Uterus (tissue), 4 donors: ENCODE measurements at places on chromosomes 11 and 22. TPM values are rescaled to one million over a fixed set of nuclear protein-coding genes. Genes with fewer than 3 reads are reported as not detected.

DNA sequence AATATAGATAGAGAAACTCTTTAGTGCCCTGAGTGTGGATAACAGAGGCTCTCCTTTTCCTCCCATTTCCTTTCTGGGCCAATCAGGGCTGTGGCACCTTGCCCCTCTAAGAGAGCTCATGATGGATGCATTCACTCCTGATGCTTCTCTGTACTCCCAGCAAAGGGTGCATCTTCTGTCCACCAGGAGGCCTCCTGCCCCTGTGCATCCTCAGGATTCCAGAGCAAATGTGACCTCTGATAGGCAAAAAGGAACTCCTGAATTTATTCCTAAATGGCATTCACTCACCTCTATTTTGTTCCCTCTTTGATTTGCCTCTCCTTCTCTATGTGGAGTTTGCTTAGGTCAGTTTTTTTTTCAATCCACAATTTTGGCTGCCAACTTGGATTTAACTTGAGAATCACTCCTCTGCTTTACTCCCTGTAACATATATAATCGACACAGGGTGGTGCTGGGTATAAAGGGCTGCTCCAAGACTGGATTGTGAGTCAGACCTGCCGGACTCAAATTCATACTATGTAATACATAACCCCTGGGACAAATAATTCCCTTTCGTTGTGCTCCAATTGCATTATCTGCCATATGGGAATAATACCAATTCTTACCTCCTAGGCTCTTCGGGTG, 1.1 kb upstream of the MRGPRX4 start:
- no peak for DNase-seq

- no peak for DNase-seq
Observed at GRCh38 chr11:24661331-24661730, 164.5 kb downstream of the LUZP2 start.

DNA sequence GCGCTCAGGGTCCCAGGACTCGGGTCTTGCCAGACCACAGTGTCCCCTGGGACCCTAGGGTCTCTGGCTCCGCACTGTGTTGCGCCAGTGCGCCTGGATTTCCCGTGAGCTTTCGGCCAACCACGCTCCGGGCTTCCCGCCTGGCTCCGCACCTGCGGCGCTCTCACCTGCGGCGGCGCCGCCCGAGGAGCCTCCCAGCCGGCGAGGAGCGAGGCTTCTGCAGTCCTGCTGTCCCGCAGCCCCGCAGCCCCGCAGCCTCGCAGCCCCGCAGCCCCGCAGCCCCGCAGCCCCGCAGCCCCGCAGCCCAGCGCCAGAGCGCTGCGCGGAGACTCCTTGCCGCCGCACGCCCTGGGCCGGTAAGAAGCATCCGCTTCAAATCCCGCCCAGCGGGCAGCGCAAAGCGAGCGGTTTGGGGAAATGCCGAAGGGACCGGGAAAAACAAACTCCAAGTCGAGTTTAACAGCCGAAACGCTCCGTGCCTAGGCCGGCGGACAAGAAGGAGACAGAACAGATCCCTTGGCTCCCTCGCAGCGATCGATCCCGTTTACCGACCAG, 939 bp downstream of the ALX4 start:
- no peak for DNase-seq

DNA sequence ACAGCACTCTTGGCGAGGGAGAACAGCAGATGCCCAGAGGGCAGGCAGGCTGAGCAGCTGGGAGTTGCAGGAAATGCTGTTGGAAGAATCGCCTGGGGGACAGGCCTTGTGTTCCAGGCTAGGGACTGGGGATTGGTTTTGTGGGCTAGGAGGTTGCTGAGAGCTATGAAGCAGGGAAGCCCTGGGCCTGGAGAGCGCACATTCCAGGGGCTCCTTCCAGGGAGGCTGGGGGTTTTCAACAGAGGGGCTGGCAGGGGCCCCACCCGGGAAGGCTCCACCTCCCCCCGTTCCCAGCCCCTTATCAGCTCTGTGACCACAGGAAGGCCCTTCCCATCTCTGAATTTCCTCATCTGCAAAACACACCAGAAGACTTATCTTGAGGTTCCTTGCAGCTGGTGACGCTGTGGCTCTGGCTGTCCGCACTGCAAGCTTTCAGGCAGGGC, 21.7 kb downstream of the WNT11 start:
- DNase-seq = no peak

DNA sequence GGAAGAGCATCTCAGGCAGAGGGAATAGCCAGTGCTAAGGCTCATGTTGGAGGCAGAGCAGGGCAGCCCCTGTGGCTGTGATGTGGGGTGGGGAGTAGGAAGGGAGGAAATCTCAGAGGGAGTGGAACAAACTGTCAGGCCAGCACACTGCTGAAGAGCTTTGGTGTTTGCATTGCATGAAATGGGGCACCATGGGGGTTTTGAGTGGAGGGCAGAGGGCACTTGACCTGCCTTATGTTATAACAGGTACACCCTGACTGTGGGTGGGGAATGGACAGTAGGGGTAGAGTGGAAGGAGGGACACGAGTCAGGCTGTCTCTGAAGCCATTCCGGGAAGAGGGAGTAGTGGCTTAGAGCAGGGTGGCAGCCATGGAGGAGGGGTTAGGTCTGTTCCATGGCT, 24.0 kb downstream of the PRDM11 start:
- DNase-seq = no peak

- no peak for DNase-seq
Observed at GRCh38 chr11:102712137-102712536, 6.6 kb upstream of the MMP27 start.

GRCh38 chr11:120931057-120931779, 92.7 kb upstream of the TBCEL start:
- no peak for DNase-seq

- no peak for DNase-seq
Observed at GRCh38 chr11:11992257-11993212, 15.9 kb downstream of the DKK3 start.

DNA sequence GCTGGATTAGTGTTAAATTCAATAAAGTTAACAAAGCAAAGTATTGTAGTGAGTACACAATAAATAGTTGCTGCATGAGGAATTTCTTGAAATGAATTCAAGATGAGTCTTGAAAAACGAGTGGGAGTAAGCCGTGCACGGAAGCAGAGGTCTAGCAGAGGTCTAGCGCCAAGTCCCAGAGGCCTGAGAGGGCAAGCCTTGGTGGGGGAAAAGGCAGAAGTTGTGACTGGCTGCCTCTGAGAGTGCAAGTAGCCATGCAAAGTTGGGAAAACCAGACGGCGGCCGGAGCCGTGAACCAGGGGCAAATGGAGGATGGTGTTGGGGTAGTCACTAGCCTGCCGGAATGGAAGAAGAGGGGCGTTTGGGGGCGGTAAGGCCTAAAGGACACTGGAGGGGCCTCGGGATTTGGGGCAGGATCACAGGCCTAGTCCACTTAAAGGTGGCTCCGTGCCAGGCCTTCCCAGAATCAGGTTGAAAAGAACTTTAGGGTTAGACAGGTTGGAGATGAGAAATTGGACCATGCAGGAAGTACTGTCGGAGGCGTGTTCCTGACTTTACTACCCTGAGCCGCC, 379 bp upstream of the SLC3A2 start:
- DNase-seq = peak; percentile 76

- no peak for DNase-seq
Observed at GRCh38 chr11:112972399-112973145, 11.4 kb downstream of the NCAM1 start.

DNA sequence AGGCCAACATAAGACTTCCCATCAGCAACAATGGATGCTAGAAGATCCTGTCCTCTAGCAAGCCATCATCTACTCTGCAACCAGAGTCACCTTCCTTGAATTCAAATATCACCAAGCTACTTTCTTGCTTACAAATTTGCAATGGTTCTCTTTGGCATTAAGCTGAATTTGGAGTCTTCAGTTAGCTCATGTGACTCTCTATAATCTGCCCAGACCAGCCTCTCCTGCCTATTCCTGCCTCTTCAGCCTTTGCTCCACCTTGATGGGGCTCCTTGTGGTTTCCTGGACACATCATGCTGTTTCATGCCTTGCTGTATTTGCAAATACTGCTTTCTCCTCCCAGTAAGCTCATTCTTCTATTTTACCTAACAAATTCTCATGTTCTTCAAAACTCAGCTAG, 82.3 kb downstream of the RASSF10 start:
- DNase-seq = no peak

DNA sequence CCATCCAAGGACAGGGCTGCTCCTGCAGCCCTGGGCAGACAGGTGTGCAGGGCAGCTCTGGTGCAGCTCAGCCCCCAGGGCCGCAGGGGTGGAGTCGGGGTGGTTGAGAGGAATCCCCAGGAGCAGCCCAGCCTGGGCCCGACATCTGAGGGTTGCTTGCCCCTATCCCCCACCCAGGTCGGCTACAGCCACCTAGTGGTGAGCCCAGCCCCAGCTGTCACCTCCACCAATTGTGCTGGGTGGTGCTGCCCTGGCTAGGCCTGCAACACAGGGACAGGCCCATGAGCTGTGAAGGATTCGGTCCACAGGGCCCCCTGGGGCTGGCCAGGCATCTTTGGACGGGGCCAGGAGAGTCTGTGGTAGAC, 29.6 kb downstream of the RTN4R start:
- peak; percentile 43 for DNase-seq

- no peak for DNase-seq
Observed at GRCh38 chr22:49738566-49738965, 89.1 kb downstream of the BRD1 start.

DNA sequence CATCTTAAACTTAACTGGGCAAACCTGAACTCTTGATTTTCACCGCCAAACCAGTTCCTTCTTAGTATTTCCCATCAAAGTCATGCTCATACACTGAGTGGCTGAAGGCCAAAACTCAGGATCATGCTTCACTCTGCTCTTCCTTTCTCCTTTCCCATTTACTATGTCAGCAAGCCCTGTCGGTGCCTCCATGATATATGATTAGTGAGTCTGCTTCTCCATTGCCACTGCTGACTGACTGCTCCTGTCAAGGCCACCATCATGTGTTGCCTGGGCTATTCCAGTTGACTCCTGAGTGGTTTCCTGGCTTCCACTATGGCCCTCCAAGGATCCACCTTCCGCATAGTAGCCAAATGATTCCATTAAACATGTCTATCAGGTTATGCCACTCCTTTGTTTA, 42.8 kb upstream of the AMPD3 start:
- no peak for DNase-seq

DNA sequence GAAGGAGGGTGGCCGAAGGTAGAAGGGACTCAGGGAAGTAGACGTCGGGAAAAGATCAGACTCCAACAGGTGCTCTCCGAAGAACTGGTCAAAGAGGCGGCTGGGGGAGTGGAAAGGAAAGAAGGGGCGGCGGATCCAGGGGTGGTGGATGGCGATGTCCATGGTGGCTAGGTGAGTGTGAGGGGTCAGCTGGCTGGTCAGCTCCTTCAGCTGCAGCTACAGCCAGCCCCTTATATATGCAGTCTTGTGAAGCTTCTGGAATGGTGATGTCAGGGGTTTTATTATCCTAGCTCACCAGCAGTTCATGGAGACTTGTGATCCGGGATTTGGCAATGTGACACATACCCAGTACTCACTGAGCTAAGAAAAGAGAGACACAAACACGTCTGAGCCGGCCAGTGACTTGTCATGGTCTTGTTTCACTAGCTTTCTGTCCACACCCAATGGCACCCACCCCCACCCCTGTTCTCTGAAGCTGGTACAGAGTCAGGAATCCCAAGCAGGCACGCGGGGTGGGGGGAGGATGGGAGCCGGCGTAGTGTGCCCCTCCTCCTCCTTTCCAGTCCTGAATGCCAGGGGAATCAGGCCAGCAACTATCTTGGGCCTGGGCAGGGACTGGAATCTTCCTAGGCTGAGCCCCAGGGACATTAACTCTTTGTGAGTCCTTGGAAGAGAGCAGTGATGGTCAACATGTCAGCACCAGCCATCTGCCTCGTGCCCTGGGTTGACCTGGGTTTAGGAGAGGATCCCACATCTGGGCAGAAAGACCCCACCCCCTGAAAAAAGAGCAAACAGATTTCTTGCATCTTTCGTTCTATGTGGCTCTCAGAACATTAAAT, at the start of gene CRYAB:
CRYAB (minus strand) TSS at position 208 of the 839 bp plus-strand sequence; CDS start at position 162, 46 bp downstream.
- peak; percentile 88 for DNase-seq

GRCh38 chr11:35031346-35031745, 107.6 kb upstream of the CD44 start:
- DNase-seq = no peak

DNA sequence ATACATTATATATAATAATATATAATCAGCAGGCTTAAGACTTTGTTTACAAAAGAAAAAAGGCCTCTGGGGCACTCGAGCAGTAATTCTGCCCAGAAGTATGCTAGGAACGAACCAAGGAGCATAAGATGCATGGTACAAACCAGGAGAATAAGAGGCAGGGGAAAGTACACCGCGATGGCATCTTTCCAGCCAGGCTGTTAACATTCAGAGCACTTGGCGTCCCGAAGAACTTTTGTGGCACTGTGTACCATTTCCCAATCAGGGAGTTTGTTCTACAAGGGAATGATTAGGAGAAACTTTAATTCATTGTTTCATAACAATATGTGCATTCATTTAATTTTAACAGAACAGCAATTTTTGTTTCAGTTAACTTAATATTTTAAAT, 125.1 kb downstream of the WT1 start:
- DNase-seq = peak; percentile 42

DNA sequence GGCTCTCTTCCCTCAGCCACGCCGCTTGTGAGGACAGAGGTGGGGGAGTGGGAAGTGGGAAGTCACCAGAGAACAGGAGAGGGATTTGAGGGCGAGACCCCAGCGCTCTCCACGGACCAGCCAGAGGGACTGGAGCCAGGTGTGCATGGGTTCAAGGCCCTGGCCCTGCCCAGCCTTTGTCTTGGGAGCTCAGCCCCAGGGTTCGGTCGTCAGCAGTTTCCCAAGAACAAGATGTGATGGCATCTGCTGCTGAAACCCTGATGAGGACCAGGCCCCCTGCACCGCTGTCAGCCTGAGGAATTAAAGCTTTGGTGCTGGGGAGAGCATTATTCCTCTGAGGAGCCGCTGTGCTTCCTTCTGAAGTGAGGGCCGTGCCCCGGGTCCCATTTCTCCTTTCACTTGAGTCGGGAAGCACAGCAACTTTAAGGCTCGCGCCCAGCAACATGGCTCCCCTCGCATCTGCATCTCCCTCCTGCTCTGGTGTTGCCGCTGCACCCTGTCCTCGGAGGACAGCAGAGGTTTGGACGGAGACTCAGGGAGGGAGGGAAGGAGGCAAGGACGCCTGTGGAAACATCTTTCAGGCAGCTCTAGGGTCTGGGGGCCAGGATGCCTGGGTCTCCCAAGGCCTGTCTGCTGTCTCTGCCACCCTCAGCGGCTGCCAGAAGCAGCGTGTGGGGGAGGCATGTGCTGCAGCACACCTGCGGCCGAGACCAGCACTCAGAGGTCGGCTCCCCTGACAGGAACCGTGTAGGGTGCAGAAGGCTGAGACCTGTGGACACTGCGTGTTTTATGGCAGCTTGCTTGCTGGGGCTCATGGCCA, 3.8 kb downstream of the IFITM5 start:
- no peak for DNase-seq

The P2RX3 gene
- total RNA-seq = not detected

The ZNF280A gene
- total RNA-seq = not detected

The HOATZ gene
- total RNA-seq = 0.88 TPM

The MYEOV gene
- total RNA-seq = not detected

The TBC1D22A gene
- total RNA-seq = 13.8 TPM

The USP2 gene
- 28.2 TPM for total RNA-seq

The CTTN gene
- total RNA-seq = 143 TPM

The TRIM49 gene
- total RNA-seq = not detected

The PLAAT2 gene
- not detected for total RNA-seq

The KIRREL3 gene
- 10.0 TPM for total RNA-seq

The CD3E gene
- 0.48 TPM for total RNA-seq
